ENCODE measurements at places on chromosomes 1 and 21.

DNA sequence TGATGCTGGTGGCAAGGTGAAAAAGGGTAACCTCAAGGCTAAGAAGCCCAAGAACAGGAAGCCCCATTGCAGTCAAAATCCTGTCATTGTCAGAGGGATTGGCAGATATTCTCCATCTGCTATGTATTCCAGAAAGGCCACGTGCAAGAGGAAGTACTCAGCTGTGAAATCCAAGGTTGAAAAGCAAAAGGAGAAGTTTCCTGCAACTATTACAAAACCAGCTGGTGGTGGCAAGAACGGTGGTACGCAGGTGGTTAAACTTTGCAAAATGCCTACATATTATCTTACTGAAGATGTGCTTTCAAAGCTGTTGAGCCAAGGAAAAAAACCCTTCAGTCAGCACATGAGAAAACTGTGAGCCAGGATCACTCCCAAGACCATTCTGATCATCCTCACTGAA is 13.7 kb upstream of the VPS45 start:
- DNase-seq = no peak

GRCh38 chr1:162182090-162182489 is 112.6 kb downstream of the NOS1AP start:
- DNase-seq = no peak

DNA sequence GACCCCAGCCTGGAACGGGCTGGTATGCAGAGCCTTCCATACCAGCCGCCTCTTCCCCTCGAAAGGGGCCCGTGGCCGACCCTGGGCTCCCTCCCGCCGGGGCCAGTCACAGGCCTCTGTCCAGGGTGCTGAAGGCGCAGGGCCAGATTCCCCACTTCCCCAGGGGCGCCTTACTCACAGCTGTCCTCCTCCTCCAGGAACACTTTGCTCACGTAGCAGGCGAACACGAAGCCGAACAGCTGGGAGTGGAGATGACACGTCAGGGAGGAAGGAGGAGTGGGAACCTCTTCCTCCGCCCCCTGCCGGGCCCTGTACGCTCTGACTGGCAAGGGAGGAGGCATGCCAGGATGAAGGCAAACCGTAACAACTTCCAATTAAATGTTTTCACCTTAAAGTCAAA is 57.3 kb downstream of the NKAIN1 start:
- peak; percentile 49 for DNase-seq

GRCh38 chr1:114015075-114015474 is 35.8 kb downstream of the OLFML3 start:
- DNase-seq = no peak

- no peak for DNase-seq
Observed at GRCh38 chr1:88773540-88774150, 89.6 kb downstream of the PKN2 start.

DNA sequence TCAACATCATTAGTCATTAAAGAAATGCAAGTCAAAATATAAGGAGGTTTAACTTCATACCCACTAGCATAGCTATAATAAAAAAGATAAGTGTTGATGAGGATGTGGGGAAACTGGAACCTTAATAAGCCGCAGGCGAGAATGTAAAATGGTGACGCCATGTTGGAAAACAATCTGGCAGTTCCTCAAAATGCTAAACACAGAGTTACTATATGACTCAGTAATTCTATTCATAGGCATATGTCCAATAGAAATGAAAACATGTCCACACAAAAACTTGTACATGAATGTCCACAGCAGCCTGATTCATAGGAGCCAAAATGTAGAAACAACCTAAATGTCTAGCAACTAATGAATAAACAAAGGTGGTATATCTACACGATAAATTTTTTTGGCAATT is 23.2 kb downstream of the DDX59 start:
- no peak for DNase-seq

DNA sequence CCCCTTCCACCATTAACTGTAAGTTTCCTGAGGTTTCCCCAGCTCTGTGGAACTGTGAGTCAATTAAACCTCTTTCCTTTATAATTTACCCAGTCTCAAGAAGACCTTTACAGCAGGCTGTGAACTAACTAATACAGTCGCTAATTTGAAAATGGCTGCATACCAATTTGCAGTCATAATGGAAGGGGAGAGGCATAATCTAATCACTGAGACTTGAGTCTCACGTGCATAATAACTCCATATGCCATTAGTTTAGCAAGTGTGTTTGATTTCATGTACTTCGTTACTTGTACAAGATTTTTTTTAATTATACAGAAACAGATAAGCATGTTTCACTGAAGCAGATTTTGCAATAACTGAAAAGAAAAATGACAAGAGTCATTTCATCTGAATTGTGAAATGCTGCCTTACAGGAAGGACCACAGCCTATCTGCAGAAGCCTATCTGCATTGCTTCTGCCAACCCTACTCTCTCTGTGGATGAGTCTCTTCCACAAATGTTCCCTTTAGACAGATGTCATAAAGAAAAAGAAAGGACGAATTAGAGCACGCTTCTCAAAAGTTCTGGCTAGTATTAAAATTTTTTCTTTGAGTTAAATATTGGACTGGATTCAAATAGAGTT is 99.1 kb downstream of the PTGER3 start:
- DNase-seq = no peak

GRCh38 chr1:234950598-234950997 is 178.0 kb downstream of the TOMM20 start:
- no peak for DNase-seq

GRCh38 chr1:29520571-29521437 is 284.5 kb downstream of the PTPRU start:
- no peak for DNase-seq

GRCh38 chr1:156705321-156705917 is at the start of gene CRABP2:
TSS of gene CRABP2 (minus strand) at chr1:156705583. CDS start at chr1:156705446, 137 bp downstream.
- peak; percentile 43 for DNase-seq

DNA sequence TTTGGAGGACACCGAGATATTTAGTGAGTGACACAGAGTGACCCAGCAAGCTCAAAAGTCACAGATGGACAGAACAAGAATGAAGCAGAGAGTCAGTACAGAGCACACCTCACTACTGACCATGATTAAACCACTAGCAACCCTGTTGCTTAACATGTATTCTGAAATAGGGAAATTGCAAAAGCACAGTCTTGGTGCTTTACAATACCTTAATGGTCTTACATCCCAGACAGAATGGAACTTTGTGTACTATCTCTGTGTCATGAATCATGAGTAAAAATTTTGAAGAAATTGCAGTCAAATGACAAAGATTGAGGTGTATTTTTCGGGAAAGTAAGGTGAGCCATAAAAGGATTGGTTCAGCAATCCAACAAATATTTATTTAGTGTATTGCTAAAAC is 2.7 kb upstream of the SAMSN1 start:
- DNase-seq = no peak

GRCh38 chr1:41617336-41617735 is 132.9 kb upstream of the EDN2 start:
- DNase-seq = no peak

GRCh38 chr1:203480525-203481084 is 5.0 kb downstream of the PRELP start:
- peak; percentile 66 for DNase-seq

GRCh38 chr1:118116401-118116800 is 68.6 kb downstream of the SPAG17 start:
- no peak for DNase-seq

DNA sequence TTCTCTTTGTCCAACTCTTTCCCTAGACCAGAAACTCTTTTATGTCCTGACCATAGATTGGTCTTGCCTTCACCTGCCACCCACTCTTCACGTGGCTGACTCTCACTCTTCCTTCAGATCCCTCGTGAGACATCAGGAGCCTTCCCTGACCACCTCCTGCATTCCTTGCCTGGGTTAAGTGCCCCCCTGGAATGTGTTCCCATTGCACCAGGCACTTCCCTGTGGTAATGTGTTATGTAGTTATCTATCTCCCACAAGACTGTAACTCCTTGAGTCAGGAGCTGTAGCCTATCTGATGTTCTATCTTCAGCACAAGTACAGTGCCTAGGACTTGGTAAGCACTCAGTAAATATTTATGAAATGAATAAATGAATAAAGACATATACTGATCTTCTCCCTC is 111.2 kb upstream of the CTTNBP2NL start:
- no peak for DNase-seq

GRCh38 chr1:207040181-207040533 is 7.6 kb upstream of the C1orf116 start:
- no peak for DNase-seq

GRCh38 chr1:153571706-153572105 is 6.1 kb upstream of the S100A2 start:
- no peak for DNase-seq

- DNase-seq = no peak
Observed at GRCh38 chr1:196387766-196388165, 220.5 kb downstream of the KCNT2 start.

- no peak for DNase-seq
Observed at GRCh38 chr21:39863111-39863510, 4.1 kb upstream of the PCP4 start.

DNA sequence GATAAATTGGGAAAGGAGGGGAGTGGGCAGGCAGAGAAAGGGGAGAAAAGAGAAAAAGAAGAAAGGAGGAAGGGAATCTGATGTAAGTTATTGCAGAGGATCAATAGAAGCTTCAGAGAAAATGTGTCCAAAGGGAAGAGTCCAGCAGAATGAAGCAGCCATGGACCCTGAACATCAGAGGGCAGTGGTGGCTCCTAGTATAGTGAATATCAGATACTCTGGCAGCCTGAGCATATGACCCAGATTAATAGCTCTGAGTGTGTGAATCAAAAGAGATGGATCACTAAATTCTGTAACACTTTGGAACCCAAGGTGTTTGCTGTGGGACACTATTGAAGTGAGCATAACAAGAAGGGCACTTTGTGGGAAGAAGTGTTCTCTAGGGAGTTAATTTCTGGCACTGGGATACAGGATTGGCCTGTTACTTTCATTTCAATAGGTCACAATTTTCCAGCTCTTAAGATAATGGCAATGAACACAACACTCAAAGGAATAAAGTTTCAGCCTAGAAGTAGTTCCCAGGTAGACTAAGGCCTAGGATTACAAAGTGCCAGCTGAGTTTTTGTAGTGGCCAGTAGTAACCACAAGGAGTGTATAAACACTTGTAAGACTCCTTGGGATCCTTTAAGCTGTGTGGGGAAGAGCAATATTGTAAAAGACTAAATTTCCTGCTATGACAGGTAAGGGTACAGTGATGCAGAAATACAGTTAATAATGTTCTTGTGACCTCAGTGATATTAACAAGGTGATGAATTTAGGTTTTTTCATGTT is 164.5 kb upstream of the BEND5 start:
- DNase-seq = no peak

- DNase-seq = no peak
Observed at GRCh38 chr1:51444534-51445192, 74.4 kb downstream of the EPS15 start.

DNA sequence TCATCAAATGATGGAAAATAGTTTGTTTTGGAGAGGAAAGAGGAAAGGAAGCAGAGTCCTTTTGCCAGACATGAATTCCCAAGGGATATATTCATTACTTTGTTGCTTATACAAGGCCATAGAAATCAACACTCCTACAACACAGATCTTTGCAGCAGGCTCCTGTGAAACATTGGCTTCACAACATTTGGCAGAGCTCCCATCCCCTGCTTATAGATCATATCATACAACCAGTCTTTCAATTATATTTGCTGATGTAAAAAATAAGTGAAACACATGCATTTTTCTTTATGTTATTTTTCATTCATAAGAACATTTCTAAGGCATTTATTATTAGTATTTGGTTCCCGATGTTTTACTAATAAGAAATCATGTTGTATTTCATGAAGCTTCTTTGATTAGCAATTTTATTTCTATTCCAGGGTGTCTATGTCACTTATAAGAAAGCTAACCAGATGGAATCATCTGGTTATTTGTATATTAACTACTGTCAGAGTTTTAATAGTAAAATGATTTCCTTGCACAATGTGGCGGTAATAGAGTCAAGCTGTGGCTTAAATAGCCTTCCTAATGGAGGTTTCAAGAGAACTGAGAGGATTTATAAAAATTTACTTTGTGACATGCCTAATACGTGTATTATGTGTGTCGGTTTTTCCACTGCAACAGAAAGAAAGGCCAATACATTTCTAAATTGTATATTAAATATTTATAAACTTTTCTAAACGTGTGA is 470.3 kb upstream of the NCAM2 start:
- DNase-seq = no peak

GRCh38 chr21:31665397-31665796 is 5.9 kb downstream of the SOD1 start:
- peak; percentile 35 for DNase-seq

- DNase-seq = no peak
Observed at GRCh38 chr1:228336308-228337030, 70.2 kb downstream of the TRIM11 start.

DNA sequence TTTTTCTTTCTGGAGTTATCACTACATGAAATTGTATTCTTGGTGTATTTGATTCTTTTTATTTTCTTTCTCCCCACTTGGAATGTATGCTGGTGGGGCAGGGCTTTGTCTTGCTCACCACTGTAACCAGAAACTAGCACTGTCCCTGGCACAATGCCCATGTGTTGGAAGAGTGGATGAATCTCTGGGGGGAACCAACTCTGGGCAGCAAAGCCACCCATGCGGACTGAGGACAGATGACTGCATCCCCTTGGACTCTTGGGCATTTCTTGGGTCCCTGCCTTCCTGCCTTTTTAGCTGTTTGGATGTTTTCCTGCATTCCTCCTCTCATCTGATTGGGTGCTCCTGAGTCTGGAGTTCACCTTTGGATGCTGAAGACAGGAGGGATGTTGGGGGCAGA is 6.1 kb downstream of the CYP4B1 start:
- no peak for DNase-seq

GRCh38 chr1:202010180-202011015 is at the start of gene ELF3:
TSS of gene ELF3 (plus strand) at chr1:202010587. CDS start at chr1:202011137, 550 bp downstream.
- no peak for DNase-seq

DNA sequence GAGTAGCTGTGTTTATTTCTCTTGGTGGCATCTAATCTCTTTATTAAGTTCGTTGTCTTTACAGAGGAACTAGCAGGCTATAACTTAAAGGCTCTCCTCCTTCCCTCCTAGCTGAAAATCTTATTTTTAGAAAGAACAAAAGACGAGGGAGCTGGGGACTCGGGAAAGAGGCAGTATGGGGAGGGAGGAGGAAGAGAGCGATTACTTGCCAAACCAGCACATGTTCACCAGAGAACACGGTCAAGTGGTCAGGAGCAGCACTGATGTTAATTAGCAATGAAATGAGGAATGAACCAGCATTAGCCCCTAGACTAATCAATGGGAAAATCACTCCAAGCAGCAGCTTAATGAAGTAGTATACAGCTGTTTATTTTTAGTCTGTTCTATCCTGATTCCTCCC is 171.3 kb upstream of the ESRRG start:
- DNase-seq = no peak
